ENCODE measurements at places on chromosomes 11 and 22.

DNA sequence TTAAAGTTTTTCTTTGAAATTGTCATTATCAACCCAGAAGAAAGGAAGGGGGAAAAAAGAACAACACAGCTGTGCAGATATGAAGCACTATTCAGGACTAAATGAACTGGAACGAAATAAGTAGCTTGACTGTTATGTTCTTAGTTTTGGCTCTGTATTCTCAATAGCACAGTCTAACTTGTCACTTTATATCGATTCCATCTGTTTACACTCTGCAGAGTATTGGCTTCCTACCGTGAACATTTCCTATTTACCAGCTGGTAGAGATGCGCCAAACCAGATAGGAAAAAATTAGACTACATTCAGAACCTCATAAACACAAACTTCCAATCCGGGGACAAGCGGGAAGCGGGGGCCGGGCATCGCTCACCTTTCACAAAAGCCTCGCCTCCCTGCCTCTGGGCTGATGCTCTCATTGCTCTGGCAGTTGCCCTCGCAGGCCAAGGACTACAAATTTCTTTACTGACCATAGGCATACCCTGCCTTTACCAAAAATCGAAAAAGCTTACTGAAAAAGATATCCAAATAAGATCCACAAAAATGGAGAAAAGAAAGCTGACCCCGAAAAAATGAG is 66.2 kb downstream of the EFCAB6 start:
- no peak for DNase-seq

DNA sequence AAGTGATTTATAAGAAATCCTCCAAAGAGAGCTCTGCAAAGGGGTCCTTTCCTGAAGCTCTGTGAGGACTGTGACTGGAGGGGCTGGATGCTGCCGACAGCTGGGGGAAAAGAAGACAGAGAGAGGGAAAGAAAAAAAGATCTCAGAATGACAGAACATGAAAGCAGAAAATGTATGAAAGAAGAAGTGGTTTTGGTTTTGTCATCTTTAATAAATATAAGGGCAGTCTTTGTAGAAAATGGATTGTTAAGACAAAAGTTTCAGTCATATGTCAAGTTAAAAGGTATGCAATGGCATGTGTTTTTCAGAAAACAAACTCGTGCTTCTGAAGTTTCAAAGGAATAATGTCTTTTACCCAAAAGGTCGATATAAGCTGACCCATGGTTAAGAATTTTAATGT is 105.5 kb downstream of the CCDC83 start:
- DNase-seq: no peak

GRCh38 chr11:110125632-110126031 is 32.4 kb downstream of the ZC3H12C start:
- no peak for DNase-seq

GRCh38 chr11:85965202-85965601 is 103.7 kb downstream of the PICALM start:
- DNase-seq: no peak

DNA sequence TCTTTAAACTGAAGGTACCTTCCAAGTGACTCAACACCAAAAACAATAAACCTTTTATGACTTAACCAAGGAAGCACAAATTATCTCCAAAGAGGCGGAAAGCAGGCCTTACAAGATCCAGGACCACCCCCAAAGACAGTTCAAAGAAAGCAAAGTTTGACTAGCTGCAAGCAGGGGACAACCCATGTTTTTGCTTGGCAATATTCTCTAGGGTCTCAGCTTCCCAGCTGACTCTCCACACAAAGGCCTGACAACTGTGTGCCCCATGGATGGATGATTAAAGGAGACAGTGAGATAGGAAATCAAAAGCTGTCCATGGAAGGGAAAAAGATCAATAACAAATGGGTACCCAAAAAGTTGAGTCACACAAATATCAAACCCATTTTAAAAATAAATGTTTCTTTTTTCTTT is 232.2 kb downstream of the DDX10 start:
- no peak for DNase-seq

GRCh38 chr11:1338201-1339065 is 29.0 kb upstream of the TOLLIP start:
- no peak for DNase-seq

Measured in left renal pelvis (tissue), 4 donors.